ENCODE measurements at places on chromosomes 7 and 10. TPM values are rescaled to one million over a fixed set of nuclear protein-coding genes. Genes with fewer than 3 reads are reported as not detected.

DENND2A gene
- 32.4 TPM for total RNA-seq

CAMK2B gene
- total RNA-seq, result 0.80 TPM

DIP2C gene
- 15.2 TPM for total RNA-seq

PDE6C gene
- total RNA-seq, result not detected

LRRC18 gene
- total RNA-seq, result 3.1 TPM

WIPF3 gene
- 2.8 TPM for total RNA-seq

HMX3 gene
- total RNA-seq, result not detected

LIPN gene
- 0.34 TPM for total RNA-seq

C7orf57 gene
- total RNA-seq, result 9.4 TPM

AKR1C1 gene
- 55.1 TPM for total RNA-seq

ACHE gene
- 8.2 TPM for total RNA-seq

PAPSS2 gene
- 107 TPM for total RNA-seq

GPC2 gene
- 2.1 TPM for total RNA-seq

INA gene
- 0.31 TPM for total RNA-seq

PRSS2 gene
- 47.9 TPM for total RNA-seq

PFKFB3 gene
- total RNA-seq, result 40.0 TPM

GRCh38 chr10:113178771-113179170 is 228.7 kb downstream of the TCF7L2 start:
- DNase-seq, result no peak

- DNase-seq, result no peak
Observed at GRCh38 chr7:138842111-138842510, 44.1 kb upstream of the ATP6V0A4 start.

GRCh38 chr7:156219307-156220077 is 407.2 kb upstream of the SHH start:
- no peak for DNase-seq

GRCh38 chr7:4261601-4261960 is 420.5 kb upstream of the FOXK1 start:
- no peak for DNase-seq

DNA sequence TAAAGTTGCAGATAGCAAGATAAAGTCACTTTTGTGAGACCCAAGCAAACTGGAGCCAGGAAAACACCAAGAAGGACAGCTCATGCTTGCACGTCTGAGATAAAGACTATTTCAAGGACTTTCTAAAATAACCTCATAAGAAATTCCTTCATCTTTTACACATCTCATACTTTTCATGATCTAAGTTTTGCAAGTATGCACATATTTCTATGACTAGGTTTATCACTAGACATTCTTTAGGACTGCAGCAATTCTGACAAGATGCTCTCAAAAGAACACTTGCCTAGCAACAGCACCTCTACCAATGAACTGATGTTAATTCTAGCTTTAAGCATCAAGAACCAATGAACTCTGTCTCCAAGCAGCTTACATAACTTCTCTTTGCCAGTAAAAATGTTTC is 457.6 kb downstream of the SEMA3D start:
- no peak for DNase-seq

- no peak for DNase-seq
Observed at GRCh38 chr7:66357087-66357486, 152.0 kb downstream of the TPST1 start.

DNA sequence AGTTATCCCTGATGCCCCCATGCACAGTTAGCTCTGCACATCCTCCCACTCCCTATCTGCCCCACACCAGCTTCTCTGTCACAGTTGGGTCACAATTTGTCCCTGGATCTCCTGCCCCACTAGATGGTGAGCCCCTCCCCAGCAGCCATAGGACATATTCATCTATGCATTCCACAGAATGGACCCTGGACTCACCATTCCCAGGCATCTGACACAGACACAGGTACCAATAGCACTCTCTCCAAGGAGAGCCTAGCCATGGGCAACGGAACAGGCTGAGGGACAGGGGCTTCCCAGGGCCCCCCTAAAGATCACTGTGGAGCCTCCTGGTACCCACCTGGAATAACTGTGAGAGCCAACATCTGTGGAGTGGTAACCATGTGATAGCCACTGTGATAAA is 34.7 kb upstream of the EEPD1 start:
- DNase-seq, result no peak

DNA sequence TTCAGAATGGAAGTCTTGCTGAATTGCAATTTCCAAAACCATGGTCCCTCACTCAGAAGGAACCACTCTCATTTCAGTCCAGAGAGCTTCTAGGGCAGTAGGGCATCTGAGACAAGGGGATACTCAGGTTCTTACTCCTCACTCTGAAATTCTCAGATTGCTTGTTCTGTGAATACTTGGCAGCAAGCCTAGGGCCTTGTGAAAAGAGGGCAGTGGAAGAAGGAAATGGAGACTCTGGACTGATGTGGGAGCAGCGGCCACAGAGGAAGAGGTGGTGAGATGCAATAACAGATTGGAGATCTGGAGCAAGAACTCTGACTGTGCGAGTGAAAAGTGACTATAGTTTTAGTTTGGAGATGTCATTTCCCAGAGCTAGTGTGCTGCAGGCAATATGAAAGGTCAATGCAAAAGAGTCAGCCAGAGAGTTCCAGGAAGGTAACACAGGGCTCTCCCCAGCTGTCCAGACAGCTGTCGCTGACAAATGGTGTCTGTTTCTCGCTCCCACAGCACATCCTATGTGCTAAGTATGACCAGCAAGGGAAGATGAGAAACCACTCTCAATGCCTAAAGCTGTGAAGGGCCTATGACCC is 291.6 kb upstream of the KIAA1217 start:
- DNase-seq, result no peak

DNA sequence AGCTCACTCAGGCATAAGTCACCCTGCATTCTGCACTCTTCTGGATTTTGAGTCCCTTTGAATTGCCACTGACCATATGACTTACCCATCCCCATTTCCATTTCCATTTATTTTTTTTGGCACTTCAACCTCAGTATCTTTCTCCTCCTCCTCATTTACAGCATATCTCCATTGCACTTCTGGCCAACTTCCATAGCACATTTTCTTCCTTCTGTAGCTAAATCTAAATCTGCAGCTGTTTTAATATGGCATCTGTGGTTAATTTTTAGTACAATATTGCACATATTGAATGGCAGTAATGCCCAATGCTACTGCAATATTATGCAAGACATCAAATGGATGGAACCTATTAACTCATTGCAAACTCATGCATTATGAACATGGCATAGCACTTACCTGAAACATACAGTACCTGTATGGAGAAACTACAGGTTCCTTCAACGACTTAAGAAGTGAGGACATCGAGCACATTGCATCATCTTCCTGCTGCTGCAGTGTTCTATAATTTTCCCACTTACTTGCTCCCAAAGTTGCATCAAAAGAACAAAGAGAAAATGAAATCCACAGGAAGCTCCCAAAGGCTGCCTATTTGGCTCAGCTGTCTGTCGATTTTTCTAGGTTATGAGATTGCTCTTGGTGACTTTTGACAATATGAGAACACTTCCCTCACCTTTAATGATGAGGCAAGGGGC is 55.7 kb downstream of the LRRTM3 start:
- DNase-seq, result no peak

DNA sequence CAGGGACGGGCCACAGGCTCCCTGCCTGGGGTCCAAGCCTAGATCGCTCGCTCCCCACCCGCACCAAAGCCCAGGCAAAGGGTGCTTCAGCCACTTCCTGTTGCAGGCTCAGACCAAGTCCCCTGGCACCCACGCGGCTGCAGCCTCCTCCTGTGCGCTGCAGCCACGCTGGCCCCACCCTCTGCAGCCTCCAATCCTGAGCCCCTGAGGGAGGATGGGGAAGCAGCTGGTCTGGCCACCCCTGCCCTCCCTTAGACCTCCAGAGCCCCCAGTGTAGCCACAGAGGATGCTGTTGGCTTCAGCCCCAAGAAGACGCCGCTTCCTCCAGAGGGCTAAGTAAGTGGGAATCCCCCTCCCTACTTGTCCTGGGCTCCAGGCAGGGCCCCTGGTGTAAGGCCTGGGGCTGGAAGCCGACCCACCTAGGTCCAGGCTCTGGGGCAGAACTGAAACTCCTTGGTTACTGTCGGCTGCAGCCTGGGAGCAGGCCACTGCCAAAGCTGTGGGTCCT is 9.4 kb downstream of the LIMK1 start:
- no peak for DNase-seq

DNA sequence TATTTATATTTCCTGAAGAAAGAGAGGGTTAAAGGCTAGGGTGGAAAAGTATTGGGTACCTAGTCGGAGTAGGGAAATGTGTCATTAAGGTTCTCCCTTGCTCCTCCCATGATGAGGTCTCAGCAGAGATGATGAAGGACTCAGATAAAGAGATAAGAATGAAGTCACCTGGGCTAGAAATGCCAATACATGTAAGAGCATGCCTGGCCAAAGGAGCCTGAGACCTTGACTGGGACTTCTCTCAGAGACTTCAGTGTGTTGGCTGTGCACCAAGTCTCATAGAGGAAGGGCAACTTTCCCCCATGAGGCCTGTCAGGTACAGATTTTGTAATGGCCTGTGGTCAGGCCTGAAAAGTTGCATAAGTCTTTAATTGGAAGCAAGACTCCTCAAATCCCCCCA is 361.0 kb upstream of the CDC14C start:
- no peak for DNase-seq

- peak; percentile 32 for DNase-seq
Observed at GRCh38 chr7:158472596-158472995, 115.0 kb downstream of the PTPRN2 start.

DNA sequence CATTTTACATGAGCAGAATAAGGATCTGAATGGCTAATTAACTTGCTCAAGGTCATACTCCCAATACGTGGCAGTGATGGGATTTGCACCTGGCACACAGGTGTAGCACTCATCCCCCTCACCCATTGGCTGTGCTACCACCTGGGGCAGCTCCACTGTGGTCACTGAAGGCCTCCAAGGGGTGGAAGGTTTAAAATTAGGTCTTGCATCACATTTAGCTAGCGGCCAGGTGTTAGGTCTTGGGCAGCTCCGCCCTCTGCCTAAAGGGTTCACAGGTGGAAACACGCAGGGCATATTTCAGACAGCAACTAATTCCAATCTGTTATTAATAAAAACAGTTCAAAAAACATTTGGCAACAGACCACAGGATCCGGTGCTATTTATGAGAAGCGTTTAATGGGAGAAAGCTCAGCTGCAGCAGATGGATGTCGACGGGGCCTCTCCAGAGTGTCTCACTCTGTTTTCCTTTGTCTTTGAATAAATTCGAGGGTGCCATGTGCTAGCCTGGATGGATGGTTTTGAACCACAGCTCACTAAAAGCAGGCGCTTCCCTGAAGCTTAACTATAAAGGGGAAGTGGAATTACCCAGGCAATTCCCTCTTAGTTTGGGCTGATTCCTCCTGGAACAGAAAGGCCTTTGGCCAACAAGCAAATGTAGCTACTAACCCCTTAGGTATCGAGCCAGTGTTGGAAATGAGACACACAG is 1017.6 kb downstream of the TYW1 start:
- no peak for DNase-seq

DNA sequence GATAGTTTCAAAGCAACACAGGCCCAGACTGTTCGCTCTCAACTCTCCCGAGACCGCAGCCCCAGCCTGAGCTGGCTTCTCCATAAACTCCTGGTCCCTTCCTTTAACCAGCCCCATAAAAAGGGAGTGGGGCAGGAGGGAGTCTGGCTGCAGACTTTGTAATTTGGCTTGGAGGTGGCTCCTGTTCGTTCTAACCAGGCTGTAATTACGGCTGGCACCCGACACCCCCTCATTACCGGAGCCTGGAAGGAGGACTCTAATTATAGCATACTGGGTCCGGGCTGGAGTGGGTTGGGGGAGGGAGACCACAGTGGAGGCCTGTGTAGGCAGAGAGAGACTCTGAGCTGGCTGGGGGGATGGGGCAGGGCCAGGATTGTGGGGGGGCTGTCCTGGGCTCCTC is 49.7 kb downstream of the UNC5B start:
- DNase-seq, result no peak

GRCh38 chr10:71270301-71271220 is 48.5 kb upstream of the SLC29A3 start:
- DNase-seq, result peak; percentile 86

DNA sequence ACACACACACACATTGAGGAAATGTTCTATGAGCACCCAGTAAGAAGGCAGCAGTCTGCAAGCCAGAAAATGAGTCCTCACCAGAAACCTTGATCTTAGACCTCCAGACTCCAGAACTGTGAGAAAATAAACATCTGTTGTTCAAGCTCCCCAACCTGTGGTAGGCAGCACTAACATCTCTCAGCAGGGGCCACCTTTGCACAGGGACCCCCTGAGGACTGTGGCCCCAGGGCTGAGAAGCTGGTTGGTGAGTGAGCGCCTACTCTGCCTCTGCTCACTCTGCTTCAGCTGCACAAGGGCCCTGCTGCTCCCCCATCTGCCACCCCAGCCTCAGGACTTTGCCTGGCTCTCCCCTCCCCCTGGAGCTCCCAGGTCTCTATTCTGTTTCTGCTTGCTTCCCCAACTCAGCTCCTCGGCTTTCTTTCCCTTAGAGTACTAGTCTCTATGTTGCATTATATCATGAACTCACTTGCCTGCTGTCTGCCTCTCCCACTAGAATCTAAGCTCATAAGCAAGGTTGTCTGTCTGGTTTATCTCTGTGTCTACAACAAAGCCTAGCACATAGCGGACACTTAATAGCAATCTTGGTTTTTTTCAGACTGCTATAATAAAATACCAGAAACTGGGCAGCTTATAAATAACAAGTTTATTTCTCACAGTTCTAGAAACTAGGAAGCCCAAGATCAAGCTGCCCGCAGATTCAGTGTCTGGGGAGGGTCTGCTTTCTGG is 40.4 kb upstream of the PRLHR start:
- no peak for DNase-seq

GRCh38 chr10:44362866-44363711 is 21.8 kb downstream of the CXCL12 start:
- no peak for DNase-seq

- DNase-seq, result no peak
Observed at GRCh38 chr10:49600781-49601400, 9.2 kb upstream of the SLC18A3 start.

GRCh38 chr10:91957091-91957490 is 33.5 kb downstream of the BTAF1 start:
- DNase-seq, result no peak

DNA sequence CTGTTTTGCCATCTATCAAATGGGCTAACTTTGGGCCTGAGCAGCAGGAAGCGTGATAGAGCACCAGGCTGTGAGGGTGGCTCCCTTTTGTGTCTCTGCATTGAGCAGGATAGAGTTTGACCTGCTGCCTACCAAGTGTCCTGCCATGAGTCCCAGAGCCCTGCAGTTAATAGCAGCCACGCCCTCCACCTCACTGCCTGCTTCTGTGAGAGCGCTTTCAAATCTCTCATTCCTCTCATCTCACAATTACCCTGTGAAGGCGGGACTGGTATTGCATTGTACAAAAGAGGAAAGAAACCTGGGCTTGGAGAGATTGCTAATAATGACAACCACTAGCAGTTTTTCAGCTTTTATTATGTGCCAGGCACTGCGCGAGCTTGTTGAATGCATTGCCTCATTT is 39.9 kb downstream of the UNC5B start:
- no peak for DNase-seq

GRCh38 chr10:130800281-130800680 is 511.2 kb downstream of the TCERG1L start:
- DNase-seq, result no peak

DNA sequence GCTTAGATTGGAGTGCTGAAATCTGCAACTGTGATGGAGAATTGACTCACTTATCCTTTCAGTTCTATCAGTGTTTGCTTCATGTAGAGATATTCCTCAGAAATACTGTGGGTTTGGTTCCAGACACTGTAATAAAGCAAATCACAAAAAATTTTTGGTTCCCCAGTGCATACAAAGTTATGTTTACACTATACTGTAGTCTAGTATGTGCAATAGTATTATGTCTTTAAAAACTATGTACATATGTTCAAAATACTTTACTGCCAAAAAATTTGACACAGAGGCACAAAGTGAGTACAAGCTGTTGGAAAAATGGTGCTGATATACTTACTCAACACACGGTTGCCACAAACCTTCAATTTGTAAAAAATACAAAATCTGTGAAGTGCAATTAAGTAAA is 112.5 kb downstream of the EPC1 start:
- DNase-seq, result no peak

Data from lung (tissue), 17 donors.